Fibroblast of lung (primary cell): ENCODE measurements at places on chromosomes 3 and 15. TPM values are rescaled to one million over a fixed set of nuclear protein-coding genes. Genes with fewer than 3 reads are reported as not detected.

Gene KIF15
- 2.1 and 3.8 TPM in 2 replicates for total RNA-seq

Gene CHRNA7
- 0.17 and 0.26 TPM in 2 replicates for total RNA-seq

Gene HCN4
- not detected in 2 replicates for total RNA-seq

- no peak for DNase-seq
These were observed 163.2 kb downstream of the SYNPR start for GRCh38 chr3:63441262-63441661.

- peak; percentile 85 for DNase-seq
These were observed 11.8 kb downstream of the TNK2 start for GRCh38 chr3:195896361-195897080.

DNA sequence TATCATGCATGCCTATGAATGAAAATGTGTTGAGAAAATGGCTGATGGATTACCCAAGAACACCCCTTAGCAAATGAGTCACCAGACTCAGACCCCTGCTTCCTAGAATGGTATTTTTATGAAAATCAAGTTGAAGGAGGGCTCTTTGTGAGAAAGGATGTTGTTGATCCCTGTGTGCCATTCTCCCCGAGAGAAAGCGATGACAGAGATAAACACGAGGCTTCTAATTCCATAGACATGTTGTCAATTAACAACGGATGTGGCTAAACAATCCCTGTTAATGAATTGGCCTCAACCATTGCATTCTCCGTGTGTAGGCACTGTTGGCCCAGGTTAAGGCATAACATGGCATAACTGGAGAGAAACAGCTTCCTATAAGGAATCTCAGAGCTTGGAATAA is 5.8 kb upstream of the OXTR start:
- peak; percentile 17 for DNase-seq

DNA sequence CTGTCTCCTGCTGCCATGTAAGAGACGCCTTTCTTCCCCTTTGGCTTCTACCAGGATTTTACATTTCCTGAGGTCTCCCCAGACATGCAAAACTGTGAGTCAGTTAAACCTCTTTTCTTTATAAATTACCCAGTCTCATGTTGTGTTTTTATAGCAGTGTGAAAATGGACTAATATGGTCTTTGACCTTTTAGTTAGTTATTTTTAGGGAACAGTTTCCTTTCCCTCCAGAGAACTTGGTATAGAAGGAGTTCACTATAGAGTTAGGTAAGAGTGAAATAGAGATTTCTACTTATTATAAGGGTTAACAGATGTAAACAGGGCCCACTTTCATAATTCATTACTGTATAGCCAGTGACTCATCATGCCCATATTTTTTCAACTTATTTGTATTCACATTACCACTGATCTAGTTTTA is 170.9 kb downstream of the UNC13C start:
- DNase-seq, result no peak

- peak; percentile 91 for DNase-seq
These were observed 23.5 kb downstream of the DNAH1 start for GRCh38 chr3:52339612-52340011.

DNA sequence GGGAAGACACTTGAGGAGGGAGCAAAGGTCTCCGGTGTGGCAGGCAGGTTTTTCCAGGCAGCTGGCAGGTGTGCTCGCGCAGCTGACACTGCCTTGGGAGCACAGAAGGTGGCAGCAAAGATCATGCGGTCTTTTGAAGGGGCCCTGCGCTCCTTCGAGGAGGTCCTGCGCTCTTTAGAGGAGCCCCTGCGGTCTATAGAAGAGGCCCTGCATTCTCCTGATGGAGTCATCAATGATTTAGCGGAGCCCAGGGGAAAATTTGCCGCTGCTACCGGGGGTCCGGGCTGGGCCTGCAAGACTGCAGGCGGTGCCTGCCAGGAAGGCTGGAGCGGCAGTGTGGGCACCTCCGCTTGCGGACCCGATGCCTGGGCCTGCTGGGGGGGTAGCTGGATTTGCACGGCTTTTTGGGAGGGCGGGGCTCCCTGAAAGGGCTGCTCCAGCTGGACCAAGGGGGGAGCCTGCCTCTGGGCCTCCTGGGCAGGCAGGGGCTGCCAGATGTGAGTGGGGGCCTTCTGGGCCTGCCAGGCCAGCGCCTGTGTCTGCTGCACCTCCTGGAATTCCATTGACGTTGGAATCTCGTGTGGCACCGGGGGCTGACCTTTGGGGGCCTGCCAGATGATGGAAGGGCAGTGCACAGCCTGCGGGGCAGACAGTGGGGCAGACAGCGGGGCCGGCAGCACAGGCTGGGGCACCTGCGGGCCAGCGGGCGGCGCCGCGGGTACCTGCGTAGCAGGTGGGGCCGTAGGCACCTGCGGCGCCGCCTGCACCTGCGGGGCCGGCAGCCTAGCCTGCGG is 2.1 kb downstream of the MAGEL2 start:
- DNase-seq, result no peak

- DNase-seq, result no peak
These were observed 74.6 kb downstream of the GTPBP8 start for GRCh38 chr3:113065336-113065735.

- DNase-seq, result no peak
These were observed 38.4 kb upstream of the SLC6A6 start for GRCh38 chr3:14363991-14364390.

DNA sequence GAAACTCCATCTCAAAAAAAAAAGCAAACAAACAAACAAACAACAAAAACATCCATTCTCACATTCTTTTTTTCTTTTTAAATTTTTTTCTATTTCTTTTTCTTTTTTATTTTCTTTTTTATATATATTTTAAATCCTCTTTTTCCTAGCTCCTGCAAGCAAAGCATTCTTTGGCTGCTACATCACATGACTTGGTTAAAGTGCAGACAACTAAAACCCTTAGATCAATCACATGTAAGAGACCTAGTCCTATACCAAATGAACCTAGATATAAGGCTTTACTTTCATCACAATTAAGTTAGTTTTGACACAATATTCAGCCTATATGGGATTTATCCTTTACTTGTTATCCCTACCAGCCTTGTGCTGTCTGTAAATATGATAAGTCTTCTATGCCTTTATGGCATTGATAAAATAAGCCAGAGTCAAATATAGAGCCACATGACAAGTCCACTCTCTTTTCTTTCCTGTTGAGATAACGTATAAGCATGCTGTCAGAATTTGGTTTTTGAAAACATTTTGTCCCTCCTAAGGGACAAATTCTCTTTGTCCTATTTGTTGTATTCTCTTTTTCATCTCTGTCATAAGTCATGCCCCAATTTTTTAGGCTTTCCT is 11.3 kb downstream of the UBR1 start:
- no peak for DNase-seq

DNA sequence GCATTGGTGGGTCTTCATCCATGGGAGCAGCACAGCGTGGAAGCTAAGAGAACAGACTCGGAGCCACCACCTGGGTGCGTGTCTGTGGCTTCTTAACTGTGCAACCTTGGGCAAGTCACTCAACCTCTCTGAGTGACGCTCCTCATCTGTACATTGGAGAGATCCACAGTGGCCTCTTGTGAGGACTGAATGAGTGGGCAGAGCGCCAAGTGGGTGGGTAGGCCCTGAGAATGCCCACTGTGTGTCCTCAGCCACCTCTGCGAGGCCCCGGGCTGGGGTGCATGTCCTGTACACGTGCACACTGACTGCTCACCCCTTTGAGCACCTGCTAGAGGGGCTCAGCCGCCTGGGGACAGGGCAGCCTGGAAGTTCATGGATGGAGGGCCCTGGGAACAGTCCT is 99.6 kb upstream of the PRR23E start:
- no peak for DNase-seq
